ENCODE measurements at places on chromosomes 2 and 18.
A peak's percentile ranks its signal among the peaks of the same experiment; 100 is the strongest.

- DNase-seq = no peak
These were observed 139.3 kb upstream of the DOK6 start for GRCh38 chr18:69261406-69261805.

DNA sequence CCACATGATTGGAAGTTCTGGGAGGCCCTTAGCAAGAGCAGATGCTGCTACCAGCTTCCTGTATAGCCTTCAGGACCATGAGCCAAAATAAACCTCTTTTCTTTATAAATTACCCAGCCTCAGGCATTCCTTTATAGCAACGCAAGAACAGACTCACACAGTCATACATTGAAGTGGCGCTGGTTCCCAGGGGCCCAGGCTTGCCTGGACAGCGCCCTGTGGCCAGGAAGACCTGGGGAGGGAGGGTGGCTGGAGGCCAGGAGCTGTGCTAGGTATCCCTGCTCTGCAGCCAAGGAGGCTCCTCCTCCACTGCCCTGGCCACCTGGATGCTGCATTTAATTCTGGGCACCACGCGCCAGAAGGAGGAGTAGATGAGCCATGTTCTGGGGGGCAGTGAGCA is 98.1 kb downstream of the AGAP1 start:
- no peak for DNase-seq

- DNase-seq = no peak
These were observed 35.6 kb downstream of the EMX1 start for GRCh38 chr2:72952961-72953360.

DNA sequence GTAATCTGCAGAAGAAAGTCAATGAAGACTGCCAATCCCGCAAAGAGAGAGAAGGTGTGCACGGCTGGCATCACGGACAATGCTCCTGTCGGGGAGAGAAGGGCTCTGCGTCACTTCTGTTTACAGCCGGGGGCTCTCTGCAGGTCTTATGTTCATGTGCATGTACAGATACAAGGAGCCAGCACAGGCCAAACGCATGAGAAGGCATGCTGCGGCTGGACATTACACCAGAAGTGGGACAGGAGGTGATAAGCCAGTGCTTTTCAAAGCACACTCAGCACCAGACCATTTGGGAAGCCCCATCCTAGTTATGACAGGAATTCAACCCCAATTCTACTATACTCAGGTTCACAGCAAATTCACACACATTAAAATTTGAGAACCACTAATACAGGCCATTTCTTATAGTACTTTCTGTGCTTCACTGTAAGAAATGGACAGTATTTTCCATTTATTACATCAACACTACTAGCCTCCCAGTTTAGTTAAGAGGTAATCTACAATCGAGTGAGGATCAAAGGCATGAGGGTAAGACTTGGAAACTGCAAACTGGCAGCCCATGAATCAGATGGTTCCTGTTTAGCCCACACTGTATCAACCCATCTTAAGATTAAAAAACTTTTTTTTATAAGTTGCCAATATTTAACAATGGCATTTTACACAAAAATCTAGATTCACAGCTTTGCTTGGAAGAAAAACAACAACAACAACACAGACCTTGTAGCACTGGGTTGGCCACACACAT is 38.2 kb downstream of the RMC1 start:
- no peak for DNase-seq

- DNase-seq = no peak
These were observed 156.0 kb downstream of the TGIF1 start for GRCh38 chr18:3605954-3606443.

DNA sequence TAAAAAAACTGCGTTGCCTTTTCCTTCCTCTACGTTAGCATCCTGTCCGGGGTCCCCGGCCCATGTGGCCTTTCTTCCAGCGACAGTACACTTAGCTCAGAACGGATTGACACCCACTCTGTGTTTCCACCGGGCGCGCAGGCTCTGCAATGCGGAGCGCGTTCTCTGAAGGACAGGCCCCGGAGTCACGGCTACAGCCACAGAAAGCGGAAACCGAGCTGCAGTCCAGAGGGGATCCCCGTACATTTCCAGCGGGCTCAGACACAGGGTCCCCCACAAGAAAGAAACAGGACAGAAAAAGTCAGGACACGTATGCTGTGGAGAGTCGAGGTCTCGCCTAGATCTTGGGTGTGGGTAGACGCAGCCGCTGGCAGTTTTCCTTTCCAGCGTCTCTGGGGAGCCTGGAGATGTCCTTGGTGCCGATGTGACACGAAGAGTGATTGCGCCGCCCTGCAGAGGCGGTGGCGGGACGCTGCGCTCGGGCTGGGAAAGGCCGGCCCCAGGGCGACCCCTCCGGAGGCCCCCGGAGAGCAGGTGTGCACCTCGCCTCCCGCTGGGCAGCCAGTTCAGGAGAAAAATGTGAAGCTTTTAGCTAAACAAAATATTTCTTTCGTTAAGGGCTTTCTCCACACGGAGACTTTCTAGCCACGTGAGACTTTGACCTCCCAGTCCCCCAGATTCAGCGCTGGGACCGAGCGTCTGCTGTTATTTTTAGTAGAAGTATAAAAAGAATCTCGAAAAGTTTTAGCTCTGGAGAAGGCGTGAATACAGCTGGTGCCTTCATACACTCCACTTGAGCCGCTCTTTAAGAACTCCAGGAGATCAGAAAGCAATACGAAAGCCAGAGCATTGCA is 1.3 kb upstream of the ACKR3 start:
- DNase-seq = no peak

GRCh38 chr18:48527461-48527860 is 11.4 kb upstream of the CTIF start:
- DNase-seq = no peak

DNA sequence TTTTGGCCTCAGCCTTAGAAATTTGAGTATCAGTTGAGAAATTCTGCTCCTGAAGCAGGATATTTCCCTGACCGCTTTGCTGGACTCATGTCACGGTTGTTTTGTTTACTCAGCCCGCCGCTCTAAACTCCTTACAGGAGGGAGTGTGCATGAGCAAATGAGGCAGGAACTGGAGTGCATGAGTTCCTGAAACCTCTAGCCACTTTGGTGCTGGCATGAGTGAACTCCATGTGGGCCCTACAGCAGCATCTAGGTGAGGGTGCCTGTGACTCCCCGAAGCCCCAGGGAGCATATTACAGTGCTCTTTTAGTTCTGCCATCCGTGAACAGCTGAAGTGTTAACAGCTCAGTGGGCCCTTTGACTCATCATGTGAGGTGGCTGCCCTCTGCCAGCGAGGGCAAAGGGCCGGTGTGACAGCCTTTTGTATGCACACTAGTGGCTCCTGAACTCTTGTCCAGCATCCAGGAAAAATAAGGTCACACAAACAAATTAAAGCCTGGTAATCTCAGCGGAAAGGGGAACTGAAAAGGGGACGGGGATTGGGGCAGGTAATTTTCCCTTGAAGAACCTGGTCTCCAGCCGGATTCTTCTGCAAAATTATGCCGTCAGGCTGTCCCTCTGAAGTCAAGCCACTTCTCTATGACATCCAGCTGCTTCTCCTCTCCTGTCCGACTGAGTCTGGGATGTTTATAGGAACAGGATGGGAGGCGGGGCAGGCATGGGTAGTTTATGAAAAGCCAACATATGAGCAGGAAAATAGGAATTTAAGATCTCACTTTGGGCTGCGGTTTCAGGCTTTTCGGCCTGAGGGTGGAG is 1668.7 kb downstream of the SUCLG1 start:
- DNase-seq = no peak

DNA sequence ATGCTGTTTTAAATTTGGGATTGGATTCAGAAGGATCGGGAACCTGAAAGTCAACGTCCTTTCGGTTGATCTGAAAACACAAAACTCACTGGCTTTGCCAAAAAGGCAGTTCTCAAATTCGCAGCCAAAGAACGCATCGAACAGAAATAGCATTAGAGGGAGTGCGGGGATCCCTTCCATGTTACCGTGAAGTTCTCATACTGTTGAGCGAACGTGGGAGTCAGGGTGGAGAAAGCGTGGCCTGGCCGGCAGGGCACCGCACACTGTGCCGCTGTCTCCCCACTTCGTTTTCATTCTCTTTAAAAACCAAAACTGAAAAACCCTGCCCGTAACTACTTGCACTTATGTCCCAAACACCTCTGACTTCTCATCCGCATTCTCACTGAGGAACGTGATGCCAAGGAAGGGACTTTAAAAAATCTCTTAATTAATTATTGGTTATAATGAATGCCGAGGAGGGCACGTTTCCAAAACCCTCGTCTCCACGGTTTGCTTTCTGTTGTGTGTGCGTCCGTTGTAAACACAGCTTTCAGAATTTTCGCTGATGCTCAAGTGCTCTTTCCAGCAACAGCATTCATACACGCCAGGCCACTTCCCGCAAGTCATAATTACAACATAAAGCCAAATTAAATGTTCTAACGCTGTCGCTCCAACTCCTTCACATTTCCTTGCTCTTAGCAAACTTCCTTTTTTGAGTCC is 60.9 kb upstream of the TWIST2 start:
- no peak for DNase-seq

DNA sequence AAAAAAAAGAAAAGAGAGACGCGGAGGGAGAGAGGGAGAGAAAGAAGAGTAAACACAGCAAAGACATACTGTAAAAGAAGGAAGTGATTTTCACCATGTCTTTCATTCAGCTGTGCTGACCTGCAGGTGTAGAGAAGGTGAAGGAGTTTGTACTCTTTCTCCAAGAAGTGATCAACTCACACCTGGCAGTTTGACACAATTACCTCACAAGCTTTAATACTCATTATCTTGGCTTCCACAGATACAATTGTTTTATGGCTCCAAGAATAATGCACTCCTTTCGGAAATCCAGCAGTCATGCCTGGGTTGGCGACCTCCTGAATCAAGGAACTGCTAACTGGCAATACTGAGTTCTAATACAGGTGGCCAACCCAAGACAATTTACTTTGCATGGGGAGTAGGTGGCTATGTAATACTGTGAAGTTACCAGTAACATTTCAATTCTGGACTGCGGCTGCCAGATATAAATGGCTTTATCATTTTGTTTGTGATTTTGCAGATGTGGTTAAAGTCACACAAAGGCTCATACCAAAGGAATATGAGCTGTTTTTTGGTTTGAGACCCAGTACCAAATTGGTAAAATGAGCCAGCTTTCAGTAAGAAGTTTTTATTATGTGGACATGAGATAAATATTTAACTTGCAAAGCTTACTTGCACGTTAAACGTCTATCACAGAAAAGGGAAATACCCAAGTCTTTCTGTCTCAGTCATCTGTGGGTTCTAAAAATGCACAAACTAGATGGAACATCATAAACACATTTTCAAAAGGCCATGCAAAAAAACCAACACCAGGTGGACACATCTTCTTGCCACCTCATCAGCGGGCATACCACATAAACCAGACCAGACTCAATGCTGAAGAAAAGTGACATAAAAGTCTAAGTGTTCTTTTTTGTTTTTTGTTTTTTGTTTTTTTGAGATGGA is 69.3 kb downstream of the NCKAP5 start:
- no peak for DNase-seq

GRCh38 chr18:29172756-29173067 is 995.8 kb upstream of the CDH2 start:
- DNase-seq = no peak

DNA sequence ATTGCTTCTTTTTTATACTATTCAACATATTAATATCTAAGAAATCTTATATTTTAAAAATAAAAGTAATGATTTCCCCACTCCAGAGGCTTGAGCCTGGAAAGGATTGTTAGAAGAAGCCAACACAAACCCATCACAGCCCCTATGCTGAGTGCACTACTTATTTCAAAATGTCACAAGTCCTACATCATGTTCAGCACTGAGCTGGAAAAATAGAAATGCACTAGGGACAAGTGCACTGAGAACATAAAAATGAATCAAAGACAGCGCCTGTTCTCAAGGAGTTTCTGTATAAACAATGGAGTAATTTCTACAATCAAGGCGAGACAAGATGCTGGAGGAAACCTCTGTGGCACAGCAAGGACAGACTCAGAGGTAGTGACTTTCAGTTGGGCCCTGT is 155.0 kb downstream of the TXNL1 start:
- no peak for DNase-seq

GRCh38 chr2:75324141-75324540 is 124.8 kb upstream of the TACR1 start:
- DNase-seq = no peak

DNA sequence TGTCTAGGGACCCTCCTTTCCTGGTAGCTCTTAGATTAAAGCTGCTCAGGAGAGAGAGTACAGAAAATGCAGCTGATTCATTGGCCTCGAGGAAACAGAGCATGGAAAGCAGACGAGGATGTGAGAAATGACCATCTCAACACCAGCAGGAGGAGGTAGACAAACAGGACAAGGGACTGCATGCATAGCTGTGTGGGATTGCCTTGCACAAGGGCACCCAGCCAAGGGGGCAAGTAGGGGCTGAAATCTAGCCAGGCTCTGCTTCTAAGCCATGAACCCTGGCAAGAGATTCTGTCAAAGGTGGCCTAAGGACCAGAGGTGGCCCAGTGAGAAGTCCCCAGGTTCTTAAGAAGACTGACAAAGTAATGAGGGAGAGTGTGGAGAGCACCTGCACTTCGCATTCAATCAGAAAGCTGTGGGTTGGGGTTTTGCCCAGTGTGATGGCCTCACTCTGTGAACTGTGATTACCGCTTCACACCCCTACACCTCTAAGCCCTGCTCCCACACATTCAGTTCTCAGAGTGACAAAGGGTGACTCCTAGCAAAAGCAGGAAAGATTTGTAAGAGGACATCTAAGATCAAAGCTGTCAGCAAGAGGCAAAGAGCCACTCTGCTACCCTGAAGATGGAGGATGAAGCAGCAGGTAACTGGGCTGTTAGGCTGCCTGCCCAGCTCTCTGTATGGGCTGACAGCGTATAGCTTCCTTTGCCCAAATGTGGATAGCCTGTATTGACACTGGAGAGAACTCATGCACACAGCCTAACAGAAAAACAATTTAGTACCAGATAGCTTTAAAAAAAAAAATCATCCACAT is 151.3 kb upstream of the PELI1 start:
- peak; percentile 22 for DNase-seq

- DNase-seq = no peak
These were observed 39.4 kb downstream of the TDRD15 start for GRCh38 chr2:21163213-21163612.

DNA sequence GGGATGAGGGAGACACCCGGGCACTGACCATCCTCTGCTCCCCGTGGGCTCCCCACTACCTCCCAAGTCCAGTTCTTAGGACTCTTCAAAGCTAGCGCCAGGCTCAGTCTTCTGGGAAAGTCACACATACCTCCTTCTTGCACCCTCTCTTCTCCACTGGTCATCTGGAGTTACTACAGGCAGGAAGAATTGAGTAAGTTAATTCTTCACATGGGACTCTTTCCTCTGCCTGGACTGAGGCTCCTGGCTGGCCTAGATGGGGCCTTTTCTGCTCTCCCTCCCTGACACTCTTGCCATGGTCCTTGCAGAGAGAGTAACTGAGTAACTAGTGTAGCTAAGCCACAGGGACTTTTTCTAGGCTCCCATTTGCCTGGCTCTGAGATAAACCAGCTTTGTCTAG is 96.5 kb upstream of the CELF4 start:
- no peak for DNase-seq

DNA sequence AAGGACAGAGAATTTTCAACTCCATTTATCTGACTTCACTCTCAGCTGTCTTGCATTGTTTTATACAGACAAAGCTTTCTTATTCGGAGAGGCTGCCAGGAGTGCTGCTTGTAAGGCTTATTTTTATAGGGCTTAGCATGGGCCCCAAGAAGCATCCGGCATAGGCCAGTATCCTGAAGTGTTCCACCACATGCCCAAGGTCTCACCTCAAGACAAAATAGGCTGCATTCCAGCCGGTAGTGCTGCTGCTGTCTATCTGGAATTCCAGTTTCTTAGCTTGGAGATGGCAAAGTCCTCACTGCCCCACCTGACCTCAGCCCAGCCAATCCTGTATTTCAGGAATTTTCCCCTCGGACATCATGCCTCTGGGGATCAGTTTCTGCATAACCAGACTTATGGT is 47.6 kb upstream of the MCFD2 start:
- no peak for DNase-seq
